ENCODE measurements at places on chromosomes 7 and 10.

DNA sequence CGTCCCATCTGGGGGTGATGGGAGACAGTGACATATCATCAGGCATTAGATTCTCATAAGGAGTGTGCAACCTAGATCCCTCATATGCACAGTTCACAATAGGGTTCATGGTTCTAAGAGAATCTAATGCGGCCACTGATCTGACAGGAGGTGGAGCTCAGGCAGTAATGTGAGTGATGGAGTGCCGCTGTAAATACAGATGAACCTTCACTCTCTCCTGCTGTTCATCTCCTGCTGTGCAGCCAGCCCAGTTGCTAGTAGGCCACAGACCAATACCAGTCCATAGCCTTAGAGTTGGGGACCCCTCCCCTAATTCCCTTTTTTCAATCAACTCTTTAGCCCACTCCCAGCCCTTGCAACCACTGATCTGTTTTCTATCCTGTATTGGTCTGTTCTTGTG is 581.1 kb upstream of the AUTS2 start:
- no peak for DNase-seq

- no peak for DNase-seq
Observed at GRCh38 chr7:157686285-157686894, 349.6 kb downstream of the DNAJB6 start.

- DNase-seq = no peak
Observed at GRCh38 chr7:124366118-124366517, 333.3 kb upstream of the TMEM229A start.

- no peak for DNase-seq
Observed at GRCh38 chr7:105213611-105214010, 175.1 kb downstream of the SRPK2 start.

DNA sequence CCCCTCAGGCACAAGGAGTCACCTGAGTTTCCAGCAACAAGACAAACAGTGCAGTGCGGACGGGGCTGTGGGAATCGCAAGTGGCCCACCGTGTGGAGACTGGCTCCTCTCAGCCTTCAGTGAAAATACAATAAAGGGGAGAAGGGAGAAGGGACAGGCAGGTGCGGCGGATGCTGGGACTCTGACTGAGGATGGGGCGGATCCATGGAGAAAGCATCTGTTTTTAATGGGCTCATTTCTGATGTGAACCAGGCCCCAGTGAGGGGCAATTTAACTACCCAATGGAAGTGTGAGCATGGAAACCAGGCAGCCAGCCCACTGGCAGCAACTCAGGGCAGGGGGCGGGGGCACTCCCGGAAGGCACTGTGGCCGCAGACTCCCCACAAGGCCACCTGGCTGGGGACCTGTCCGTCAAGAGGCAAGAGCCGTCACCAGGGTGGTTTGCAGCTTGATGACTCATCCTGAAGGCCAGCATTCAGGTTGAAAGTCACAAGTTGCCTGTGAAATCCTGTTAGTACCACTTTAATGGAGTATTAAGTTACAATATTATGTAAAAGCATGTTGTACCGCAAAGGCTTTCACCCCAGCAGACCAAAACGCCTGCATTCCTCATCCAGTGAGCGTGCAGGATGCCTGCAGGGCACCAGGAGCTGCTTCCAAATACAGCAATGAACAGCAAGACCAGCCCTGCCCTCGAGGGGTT is 476.4 kb downstream of the PTPRN2 start:
- DNase-seq = no peak

GRCh38 chr10:111873041-111873440 is 310.5 kb downstream of the GPAM start:
- no peak for DNase-seq

GRCh38 chr7:95686109-95686508 is 86.2 kb upstream of the DYNC1I1 start:
- no peak for DNase-seq

GRCh38 chr10:50951365-50951764 is 65.9 kb upstream of the A1CF start:
- DNase-seq = no peak

- no peak for DNase-seq
Observed at GRCh38 chr7:44147026-44147991, 6.2 kb upstream of the MYL7 start.

GRCh38 chr7:69363136-69363535 is 235.1 kb upstream of the AUTS2 start:
- no peak for DNase-seq

- DNase-seq = no peak
Observed at GRCh38 chr10:43224321-43224720, 42.5 kb downstream of the RASGEF1A start.

- DNase-seq = no peak
Observed at GRCh38 chr10:110794808-110795207, 76.9 kb upstream of the PDCD4 start.

DNA sequence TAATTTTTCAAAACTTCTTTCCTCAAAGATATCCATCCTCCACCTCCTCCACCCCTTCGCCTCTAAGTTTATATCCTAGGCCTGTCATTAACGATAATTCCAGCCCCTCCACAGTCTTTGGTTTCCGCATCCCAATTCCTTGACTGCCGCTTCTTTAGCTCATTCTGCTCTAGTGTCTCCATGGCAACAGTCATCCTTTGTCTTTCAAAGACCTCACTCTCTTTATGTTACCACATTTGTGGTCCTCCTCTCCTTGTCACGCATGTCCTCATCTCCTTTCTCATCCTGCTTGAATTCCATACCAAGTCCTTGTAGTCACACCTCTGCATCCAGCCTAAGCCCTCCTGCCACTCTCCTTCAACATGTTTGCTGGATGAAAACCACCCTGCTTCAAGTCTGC is 511.2 kb upstream of the KLF6 start:
- DNase-seq = no peak

GRCh38 chr7:107676249-107676648 is 15.6 kb downstream of the SLC26A4 start:
- DNase-seq = no peak

GRCh38 chr10:130575756-130576285 is 439.6 kb downstream of the GLRX3 start:
- DNase-seq = no peak

DNA sequence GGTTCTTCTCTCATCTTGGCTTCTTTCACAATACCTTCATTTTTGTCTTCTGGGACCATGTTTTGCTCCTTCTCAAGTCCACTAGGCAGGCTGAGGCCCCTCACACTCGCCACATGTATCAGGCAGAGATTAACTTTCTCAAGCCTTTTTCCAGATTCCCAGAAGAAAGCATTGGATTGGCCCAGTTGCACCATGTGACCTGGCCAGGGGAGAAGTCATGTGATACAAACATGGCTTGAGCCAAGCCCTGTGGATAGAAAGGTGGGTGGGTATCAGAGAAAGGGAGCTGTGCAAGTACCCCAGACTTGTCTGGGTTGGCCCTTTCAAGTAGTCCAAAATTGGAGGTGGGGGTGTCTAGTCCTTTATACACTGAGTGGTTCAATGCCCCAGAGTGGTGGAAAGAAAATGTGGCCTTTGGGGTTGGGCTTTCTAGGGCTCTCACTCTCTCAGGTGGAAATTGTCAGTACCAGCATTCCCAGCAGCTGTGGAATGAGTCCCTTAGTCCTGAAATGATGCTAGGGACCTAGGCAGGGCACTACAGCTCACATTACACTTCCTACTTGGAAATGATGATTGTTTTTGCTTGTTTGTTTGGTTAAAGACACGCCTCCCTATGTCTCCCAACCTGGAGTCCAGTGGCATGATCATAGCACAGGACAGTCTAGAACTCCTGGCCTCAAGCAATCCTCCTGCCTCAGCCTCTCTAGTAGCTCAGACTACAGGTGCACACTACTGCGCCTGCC is 36.9 kb upstream of the C10orf67 start:
- DNase-seq = no peak
